ENCODE measurements at places on chromosomes 2 and 18. TPM values are rescaled to one million over a fixed set of nuclear protein-coding genes. Genes with fewer than 3 reads are reported as not detected.

DNA sequence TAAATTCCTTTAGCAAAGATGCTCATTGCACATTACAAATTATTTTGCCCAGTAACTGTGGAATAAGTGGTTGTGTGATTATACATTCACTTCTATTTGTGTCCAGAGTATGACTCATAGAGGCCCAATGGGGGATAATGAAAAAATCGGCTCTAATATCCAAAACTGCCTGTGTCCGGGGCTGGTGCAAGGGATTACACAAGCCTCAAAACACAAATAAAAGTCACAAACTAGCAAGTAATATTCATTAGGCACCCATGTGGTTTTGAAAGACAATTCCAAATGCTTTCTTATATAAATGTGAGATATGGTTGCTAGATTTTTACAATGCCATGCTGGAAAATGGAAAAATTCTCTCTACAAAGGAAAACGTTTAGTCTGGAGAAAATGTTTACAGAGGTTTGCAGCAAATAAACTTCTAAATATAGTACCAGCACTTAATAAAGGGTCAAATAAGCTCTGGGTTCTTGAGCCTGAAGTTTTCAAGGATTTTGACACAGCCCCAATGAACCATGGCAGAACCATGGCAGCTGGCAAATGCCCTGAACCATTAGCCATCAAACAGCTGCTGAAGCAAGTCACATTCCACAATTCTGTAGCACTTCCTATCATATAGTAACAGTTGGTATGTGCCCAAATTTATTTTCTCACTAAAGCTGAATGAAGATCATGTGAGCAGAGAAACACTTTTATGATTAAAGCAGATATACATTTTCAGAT, 40.5 kb downstream of the IRS1 start:
- peaks cover 54% of the 10 kb centered on the region for H3K4me1 ChIP-seq
- H3K4me3 ChIP-seq: peak overlapping the region; percentile 12
- H3K27me3 ChIP-seq: no peaks in the 10 kb centered on the region
- H3K27ac ChIP-seq: peak overlapping the region; percentile 65
- H3K36me3 ChIP-seq: peaks cover 3% of the 10 kb centered on the region
- DNase-seq: peak; percentile 66

GRCh38 chr18:49874238-49874637, 60.9 kb upstream of the ACAA2 start:
- no peaks in the 10 kb centered on the region for H3K36me3 ChIP-seq
- H3K4me3 ChIP-seq: no peak overlapping the region
- DNase-seq: no peak
- no peaks in the 10 kb centered on the region for H3K27me3 ChIP-seq
- H3K4me1 ChIP-seq: peaks cover 6% of the 10 kb centered on the region

DNA sequence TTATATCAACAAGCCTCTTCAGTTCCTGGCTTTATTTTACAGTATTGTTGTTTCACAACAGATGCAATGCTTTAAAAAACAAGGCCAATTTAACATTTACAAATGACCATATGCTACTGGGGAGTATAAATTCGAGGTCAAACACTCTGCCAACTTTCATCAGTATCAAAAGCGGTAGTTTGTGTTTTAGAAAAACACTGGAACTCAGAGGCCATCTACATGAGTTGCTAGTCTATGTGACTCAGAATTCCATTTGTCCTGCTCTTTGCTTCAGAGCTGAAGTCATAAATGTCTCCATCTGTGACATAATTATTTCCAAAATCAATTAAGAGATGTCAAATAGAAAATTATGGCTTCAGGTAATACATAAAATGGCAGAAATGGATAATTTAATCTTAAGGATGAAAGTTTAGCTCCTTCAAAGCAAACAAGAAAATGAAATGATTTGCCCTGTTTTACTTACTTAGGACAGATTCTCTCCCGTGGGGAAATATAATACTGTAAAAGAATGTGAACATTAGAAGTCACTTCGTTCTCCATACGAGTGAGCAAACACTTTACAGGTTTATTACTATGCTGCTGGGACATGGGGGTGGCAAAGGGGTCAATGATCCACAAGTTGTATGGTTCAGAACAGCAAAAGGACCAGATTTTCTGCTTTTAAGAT, 3.7 kb downstream of the MEX3C start:
- peak overlapping the region; percentile 91 for H3K27ac ChIP-seq
- DNase-seq: peak; percentile 42
- H3K36me3 ChIP-seq: no peaks in the 10 kb centered on the region
- no peaks in the 10 kb centered on the region for H3K27me3 ChIP-seq
- peaks cover 28% of the 10 kb centered on the region for H3K4me1 ChIP-seq
- H3K4me3 ChIP-seq: peak overlapping the region; percentile 99

GRCh38 chr2:39593439-39594393, 72.0 kb upstream of the TMEM178A start:
- peak; percentile 80 for DNase-seq
- peaks cover 4% of the 10 kb centered on the region for H3K4me1 ChIP-seq
- H3K27me3 ChIP-seq: no peaks in the 10 kb centered on the region
- H3K36me3 ChIP-seq: no peaks in the 10 kb centered on the region
- no peak overlapping the region for H3K4me3 ChIP-seq
- no peak overlapping the region for H3K27ac ChIP-seq

The C2orf81 gene
- total RNA-seq: 2.1 TPM

DNA sequence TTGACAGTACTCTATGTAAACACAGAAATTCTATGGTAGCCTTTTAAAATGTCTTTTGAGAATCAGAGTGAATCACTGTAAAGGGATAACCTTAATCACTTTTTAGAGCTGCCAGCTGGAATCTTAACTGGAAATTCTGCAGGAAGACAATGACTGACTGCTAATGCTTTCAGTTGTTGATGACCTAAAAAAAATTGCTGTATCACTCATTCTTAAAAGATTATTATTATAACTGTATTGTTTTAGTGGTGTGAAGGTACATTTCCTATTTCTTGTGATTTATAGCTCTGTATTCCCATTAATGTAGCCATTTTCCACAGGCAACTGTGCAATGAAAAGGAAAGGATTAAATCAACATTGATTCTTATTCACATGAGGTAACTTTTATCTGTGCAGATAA, 260.5 kb downstream of the CALCRL start:
- no peak overlapping the region for H3K27ac ChIP-seq
- peak; percentile 18 for DNase-seq

- no peaks in the 10 kb centered on the region for H3K4me1 ChIP-seq
- DNase-seq: no peak
- peaks cover 22% of the 10 kb centered on the region for H3K27me3 ChIP-seq
- H3K4me3 ChIP-seq: no peak overlapping the region
- no peak overlapping the region for H3K27ac ChIP-seq
These were observed 88.8 kb downstream of the INHBB start for GRCh38 chr2:120434492-120435308.

DNA sequence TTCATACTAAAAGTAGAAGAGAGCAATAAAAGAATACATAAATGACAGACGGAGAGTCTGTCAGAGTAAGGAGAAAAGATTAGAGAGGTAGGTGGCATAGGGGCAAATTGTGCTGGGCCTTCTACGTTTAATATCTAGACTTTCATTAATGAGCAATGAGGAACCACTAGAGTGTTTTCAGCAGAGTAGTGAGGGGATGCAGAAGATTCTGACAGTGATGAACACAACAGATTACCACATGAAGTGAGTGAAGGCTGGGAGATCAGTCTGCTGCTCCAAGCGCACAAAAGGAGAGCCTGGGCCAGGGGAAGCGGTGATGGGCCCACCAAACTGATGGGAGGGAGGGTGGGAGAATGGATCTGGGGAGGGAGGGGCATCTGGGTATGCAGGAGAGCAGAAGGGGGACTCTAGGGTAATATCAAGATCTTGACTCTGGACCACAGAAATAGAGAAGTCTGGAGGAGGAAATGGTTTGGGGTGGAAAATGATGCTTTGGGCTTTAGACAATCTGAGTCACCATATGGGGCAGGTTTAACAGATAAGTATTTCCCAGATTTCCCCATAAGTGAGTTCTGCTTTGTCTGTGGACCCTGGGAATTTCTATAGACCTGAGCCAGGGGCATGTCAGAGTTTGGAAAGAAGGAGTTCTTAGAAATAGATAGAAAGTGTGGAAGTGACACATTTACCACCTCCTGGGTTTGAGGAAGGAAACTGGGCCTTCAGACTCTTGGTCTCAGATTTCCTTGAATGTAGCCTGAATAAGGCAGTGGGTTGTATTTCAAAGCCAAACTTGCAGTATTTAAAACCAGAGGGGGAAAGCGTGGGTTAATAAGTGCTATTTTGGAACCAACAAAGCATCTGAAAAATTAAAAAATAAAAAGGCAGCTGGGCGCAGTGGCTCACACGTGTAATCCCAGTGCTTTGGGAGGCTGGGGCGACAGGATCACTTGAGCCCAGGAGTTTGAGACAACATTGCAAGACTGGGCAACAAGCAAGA, 15.0 kb upstream of the IL1A start:
- peaks cover 6% of the 10 kb centered on the region for H3K4me1 ChIP-seq
- no peak for DNase-seq
- no peaks in the 10 kb centered on the region for H3K27me3 ChIP-seq

The NEU4 gene
- 0.22 TPM for total RNA-seq

GRCh38 chr2:62216113-62216512, 20.2 kb downstream of the B3GNT2 start:
- no peak overlapping the region for H3K4me3 ChIP-seq
- no peak for DNase-seq
- peaks cover 19% of the 10 kb centered on the region for H3K4me1 ChIP-seq
- no peaks in the 10 kb centered on the region for H3K36me3 ChIP-seq
- H3K27ac ChIP-seq: no peak overlapping the region

GRCh38 chr18:54480616-54481015, 110.4 kb upstream of the DYNAP start:
- H3K4me3 ChIP-seq: no peak overlapping the region
- H3K36me3 ChIP-seq: no peaks in the 10 kb centered on the region
- DNase-seq: no peak
- H3K4me1 ChIP-seq: no peaks in the 10 kb centered on the region
- no peaks in the 10 kb centered on the region for H3K27me3 ChIP-seq
- H3K27ac ChIP-seq: no peak overlapping the region

- peaks cover 12% of the 10 kb centered on the region for H3K36me3 ChIP-seq
- H3K27ac ChIP-seq: peak overlapping the region; percentile 82
- H3K27me3 ChIP-seq: no peaks in the 10 kb centered on the region
- peaks cover 55% of the 10 kb centered on the region for H3K4me1 ChIP-seq
- no peak overlapping the region for H3K4me3 ChIP-seq
- DNase-seq: peak; percentile 99
These were observed 125.7 kb downstream of the RBMS1 start for GRCh38 chr2:160367887-160368286.

The AKAIN1 gene
- not detected for total RNA-seq

The C1QL2 gene
- total RNA-seq: 0.20 TPM

DNA sequence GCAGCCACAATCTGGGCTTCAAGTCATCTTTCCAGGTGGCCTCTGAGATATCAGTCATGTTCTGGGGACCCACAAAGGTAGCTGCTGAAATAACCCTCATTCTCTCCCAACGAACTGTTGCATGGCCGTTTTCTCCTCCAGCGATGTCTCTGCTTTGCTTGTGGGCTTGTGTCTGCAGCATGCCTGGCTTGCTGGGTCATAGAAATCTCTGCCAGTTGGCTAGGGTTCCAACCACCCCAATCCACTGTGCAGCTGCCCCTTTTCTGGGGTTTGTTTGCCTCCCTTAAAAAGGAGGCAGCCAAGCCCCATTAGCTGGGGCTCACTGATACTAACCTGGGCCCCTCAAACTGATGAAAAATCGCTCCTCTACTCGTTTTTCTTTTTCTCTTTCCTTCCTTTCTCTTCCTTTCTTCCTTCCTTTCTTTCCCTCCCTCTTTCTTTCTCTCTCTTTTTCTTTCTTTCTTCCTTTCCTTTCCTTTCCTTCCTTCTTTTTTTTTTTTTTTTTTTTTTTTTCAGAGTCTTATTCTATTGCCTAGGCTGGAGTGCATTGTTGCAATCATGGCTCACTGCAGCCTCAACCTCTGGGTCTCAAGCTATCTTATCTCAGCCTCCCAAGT, 680.0 kb downstream of the EPHA4 start:
- no peaks in the 10 kb centered on the region for H3K27me3 ChIP-seq
- no peak overlapping the region for H3K4me3 ChIP-seq
- peak; percentile 25 for DNase-seq
- H3K36me3 ChIP-seq: no peaks in the 10 kb centered on the region

- no peaks in the 10 kb centered on the region for H3K27me3 ChIP-seq
- peak; percentile 31 for DNase-seq
- peaks cover 7% of the 10 kb centered on the region for H3K36me3 ChIP-seq
- no peak overlapping the region for H3K27ac ChIP-seq
- no peaks in the 10 kb centered on the region for H3K4me1 ChIP-seq
These were observed 7.4 kb downstream of the MCEE start for GRCh38 chr2:71122387-71123298.

The MEIS1 gene
- 3.4 TPM for total RNA-seq

The MALL gene
- total RNA-seq: 0.36 TPM

GRCh38 chr18:7590826-7591560, 23.9 kb downstream of the PTPRM start:
- H3K36me3 ChIP-seq: no peaks in the 10 kb centered on the region
- no peaks in the 10 kb centered on the region for H3K27me3 ChIP-seq
- H3K27ac ChIP-seq: no peak overlapping the region
- peaks cover 7% of the 10 kb centered on the region for H3K4me1 ChIP-seq

The C2orf66 gene
- 0.54 TPM for total RNA-seq

GRCh38 chr2:109141727-109142283, 12.8 kb downstream of the SH3RF3 start:
- no peaks in the 10 kb centered on the region for H3K4me1 ChIP-seq
- no peaks in the 10 kb centered on the region for H3K36me3 ChIP-seq
- DNase-seq: no peak
- no peak overlapping the region for H3K27ac ChIP-seq
- no peaks in the 10 kb centered on the region for H3K27me3 ChIP-seq

DNA sequence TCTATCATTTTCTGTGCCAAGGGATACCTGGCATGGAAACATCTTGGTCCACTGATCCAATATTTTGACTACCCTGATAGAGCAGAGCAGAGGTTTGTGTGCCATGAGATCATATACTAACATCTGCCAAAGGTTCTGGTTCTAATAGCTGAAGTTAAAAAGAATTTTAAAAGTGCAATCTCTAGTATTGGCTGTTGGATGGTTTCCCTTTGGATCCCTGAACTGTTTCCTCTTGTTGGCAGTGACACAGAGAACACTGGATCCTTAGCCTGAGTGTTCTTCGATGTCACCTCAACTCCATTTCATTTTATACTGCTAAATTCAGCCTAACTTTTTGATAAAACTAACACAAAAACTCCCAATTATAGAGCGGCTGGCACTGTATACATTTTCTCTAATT, 169.3 kb upstream of the FBXO11 start:
- H3K4me1 ChIP-seq: no peaks in the 10 kb centered on the region
- DNase-seq: no peak
- no peak overlapping the region for H3K4me3 ChIP-seq
- no peak overlapping the region for H3K27ac ChIP-seq
- peaks cover 3% of the 10 kb centered on the region for H3K27me3 ChIP-seq

- no peaks in the 10 kb centered on the region for H3K36me3 ChIP-seq
- H3K4me3 ChIP-seq: no peak overlapping the region
- H3K27ac ChIP-seq: no peak overlapping the region
- DNase-seq: peak; percentile 64
These were observed 61.7 kb downstream of the STRADB start for GRCh38 chr2:201513271-201513670.

DNA sequence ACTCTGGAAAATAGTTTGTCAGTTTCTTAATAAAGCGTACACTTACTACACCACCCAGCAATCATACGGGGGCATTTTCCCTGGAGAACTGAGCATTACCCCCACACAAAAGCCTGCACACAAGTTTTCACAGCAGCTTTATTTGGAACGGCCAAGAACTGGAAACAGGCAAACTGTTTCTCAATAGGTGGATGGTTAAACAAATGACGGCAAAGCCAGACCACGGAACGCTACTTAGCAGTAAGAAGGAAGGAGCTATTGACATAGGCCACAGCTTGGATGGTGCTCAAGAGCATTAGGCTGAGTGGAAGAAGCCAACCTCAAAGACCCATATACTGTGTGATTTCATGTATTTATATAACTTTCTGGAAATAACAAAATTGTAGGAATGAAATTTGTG, 9.0 kb downstream of the MALL start:
- peak; percentile 98 for DNase-seq
- peak overlapping the region; percentile 75 for H3K27ac ChIP-seq
- peaks cover 53% of the 10 kb centered on the region for H3K4me1 ChIP-seq
